ENCODE measurements at places on chromosomes 3 and 15.
A peak's percentile ranks its signal among the peaks of the same experiment; 100 is the strongest.

DNA sequence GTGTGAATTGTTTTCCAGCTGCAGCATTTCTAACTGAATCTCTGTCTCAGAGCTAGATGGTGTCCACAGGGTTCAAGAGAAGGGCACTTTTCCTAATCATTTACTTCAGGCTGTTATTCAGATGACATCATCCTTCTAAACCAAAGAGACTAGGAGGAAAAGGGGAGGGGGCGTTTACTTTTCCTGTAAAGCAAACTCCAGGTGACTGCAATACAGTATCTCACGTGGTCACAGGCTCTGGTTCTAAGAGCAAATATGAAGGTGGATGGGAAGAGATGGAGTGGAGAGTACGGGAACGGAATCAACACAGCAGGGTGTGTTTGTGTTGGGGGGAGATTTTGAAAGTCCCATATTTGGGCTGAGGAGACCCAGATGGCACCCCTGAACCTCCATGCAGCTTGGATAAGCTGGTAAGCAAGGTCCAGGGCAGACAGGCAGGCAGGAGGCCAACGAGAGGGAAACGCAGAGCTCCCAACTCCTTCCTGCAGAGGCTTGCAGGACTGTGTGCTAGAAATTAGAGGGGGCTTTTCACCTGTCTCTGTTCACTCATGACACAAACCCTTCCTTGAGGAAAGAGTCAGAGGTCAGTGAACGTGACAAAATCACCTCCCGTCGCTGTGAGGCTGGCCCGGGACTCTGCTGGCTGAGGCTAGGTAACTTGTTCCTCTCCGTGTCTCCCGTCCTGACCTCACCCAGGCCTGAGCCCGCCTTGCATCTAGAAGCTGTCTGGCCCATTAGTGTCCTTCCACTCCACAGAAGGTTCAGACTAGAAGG, 151.2 kb downstream of the OPA1 start:
- DNase-seq: no peak

GRCh38 chr15:88042047-88042446, 214.5 kb downstream of the NTRK3 start:
- no peak for DNase-seq

- no peak for DNase-seq
These were observed 27.0 kb upstream of the SV2B start for GRCh38 chr15:91073077-91073476.

- no peak for DNase-seq
These were observed 45.2 kb upstream of the SEC61A1 start for GRCh38 chr3:128007033-128007424.

DNA sequence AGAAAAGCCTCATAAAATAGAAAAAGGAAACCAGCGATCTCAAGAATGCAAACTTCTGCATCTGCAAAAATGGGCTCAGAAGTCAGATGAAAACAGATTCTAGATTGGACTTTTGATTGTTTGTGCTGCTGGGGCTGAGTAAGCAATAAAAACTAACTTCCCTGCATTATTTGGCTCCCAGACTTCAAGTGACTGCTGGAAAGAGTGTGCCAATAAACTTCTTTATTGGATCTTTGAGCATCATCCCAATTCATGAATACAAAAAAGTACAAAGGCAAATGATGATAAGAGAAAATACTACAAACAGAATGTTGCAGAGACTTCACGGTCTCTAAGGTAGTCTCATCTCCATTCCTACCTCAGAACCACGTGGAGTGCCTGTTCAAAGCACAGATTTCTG, 97.9 kb downstream of the FGF12 start:
- no peak for DNase-seq

DNA sequence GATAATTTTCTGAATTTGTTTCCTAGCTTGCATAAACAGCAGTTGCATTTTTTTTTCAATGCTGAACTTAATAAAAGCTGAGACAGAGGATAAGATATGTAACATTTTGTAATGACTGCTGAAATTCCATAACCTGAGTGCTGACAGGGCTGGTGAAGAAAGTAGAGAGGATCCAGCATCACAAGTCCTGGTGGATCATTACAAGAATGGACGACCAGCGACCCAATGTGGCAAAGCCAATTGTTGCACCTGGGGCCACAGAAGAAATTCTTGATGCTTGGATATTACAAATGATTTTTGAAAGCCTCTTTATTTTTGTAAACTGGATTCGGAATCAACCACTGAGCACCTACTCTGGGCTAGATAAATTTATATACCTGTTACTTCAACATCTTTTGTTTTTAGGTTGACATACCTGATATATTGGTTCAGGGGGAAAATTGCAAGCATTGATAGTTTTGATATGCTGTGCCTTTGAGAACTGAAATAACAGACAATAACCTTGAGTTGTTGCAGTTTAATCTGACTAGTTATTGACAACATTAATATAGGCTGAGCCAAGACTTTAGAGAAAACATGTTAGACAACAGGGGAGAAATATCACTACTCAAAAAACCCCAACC, 3.9 kb upstream of the ACTL6A start:
- DNase-seq: peak; percentile 19

- DNase-seq: no peak
These were observed 109.4 kb upstream of the TSPAN3 start for GRCh38 chr15:77180270-77180669.

GRCh38 chr3:160703974-160704373, 27.0 kb downstream of the ARL14 start:
- DNase-seq: no peak

DNA sequence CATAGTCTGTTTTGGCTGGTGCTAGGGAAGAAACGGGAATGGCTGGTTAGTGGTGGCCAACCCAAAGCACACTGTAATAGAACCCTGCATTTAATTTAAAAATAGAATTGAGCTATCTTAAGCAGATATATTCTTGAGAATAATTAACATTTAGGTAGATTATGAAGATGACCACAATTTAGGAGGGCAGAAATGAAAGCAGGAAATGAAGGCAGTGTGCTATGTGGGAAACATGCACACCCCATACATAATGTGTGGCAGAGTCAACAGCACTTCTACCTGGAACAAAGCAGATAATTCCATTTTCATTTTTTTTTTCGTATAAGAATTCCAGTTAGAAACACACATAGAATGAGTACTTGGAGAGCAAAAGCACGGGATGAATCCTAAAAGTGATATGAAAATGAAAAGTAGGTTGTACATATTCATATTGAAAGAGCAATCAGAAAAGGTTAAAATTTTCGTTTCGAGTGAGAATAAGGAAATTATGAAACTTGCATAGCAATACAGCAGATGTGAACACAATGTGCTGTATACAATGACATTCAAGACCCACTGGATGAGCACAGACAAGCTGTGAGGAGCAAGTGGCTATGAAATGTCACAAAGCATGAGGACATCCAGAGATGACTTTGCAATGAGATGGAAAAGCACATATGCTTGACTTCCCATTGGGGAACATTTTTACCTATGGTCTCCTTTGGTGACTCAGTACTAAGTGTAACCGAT, 102.6 kb downstream of the TFG start:
- DNase-seq: no peak

DNA sequence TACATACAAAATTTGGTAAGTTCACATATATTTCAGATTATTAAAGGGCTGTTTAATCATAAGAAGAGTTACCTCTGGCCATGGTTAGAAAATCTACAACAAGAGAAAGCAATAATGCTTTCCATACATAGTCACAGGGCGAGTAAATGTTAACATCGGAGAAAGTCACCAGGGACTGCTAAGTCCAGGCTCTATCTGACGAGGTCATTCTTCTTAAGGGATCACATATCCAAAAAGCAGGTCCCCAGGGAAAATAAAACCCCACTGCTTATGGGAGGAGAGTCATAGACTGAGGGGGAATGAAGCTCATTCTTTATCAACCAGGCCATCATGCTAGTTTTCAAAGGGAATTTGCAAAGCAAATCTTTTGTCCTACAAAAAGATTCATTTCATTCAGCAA, 3.1 kb downstream of the PCYT1A start:
- no peak for DNase-seq

- DNase-seq: no peak
These were observed 205.4 kb upstream of the TRIM42 start for GRCh38 chr3:140472306-140473020.

DNA sequence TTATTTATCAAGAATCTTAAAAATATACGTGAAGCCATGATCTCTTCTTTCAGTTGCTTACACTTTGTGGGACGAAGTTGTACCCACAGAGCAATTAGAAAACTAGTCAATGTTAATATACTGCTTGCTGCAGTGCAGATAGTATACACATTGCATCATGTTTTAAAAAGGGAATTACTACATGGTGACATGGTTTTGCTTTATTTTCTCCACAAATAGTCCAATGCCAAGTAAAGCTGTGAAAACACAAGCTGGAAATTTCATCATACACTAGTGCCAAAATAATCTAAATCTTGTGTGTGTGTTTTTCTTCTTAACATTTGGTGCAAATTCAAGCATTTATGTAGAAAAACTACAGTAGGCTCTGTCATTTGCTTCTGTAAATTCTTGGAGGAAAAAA, 233.0 kb downstream of the EPHA3 start:
- DNase-seq: no peak

GRCh38 chr3:156681002-156681401, 6.6 kb downstream of the TIPARP start:
- DNase-seq: no peak

- no peak for DNase-seq
These were observed 54.5 kb downstream of the CPN2 start for GRCh38 chr3:194296454-194297263.

- no peak for DNase-seq
These were observed 360.2 kb upstream of the ZNF385D start for GRCh38 chr3:22111226-22111625.

Data from T-helper 2 cell treated with Interferon-gamma antibody and Interleukin-4, amounts not matched to agents 5 μg/mL and 100 μg/mL, for 36 hours (primary cell).